ENCODE measurements at places on chromosomes 7 and 10. TPM values are rescaled to one million over a fixed set of nuclear protein-coding genes. Genes with fewer than 3 reads are reported as not detected.

Gene LEP
- 784 TPM for total RNA-seq

Gene GRM3
- total RNA-seq = not detected

Gene MACROH2A2
- 4.7 TPM for total RNA-seq

DNA sequence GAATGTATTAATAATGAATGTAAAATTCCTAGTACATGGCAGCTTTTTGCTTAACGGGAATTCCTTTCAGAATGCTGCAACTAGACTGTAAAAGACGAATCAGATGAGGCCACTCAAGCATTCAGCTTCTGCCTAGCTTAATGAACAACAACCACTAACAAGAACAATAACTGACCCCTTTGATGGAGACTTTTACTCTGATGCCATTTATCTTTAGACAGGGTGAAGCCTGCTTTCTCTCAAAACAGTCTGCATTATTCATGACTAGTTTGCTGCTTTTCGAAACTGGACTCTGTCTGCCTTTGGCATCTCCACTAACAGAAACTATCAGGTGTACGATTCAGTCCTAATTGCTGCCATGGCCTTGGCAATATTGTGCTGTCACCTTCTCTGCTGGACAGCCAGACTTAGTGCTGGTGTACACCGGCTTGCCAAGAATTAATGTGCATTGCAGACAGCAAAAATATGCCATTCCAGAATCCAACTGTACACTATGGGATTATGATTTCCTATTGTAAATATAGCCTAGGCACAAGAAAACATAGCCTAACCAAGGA lies 295.5 kb upstream of the CDC14C start:
- DNase-seq = no peak

- DNase-seq = no peak
Observed at GRCh38 chr10:124057601-124058000, 35.8 kb downstream of the CHST15 start.

Gene ANKRD16
- 4.8 TPM for total RNA-seq

Gene SLF2
- 18.4 TPM for total RNA-seq

- DNase-seq = no peak
Observed at GRCh38 chr10:77530011-77530410, 107.6 kb downstream of the KCNMA1 start.

- no peak for DNase-seq
Observed at GRCh38 chr7:93821463-93821862, 69.1 kb downstream of the TFPI2 start.

Measured in mesenteric fat pad (tissue), 1 donor.